SK-N-SH treated with all-trans-retinoic acid at 6 μM for 48 hours (cell line): ENCODE measurements at places on chromosomes 5 and 9.

DNA sequence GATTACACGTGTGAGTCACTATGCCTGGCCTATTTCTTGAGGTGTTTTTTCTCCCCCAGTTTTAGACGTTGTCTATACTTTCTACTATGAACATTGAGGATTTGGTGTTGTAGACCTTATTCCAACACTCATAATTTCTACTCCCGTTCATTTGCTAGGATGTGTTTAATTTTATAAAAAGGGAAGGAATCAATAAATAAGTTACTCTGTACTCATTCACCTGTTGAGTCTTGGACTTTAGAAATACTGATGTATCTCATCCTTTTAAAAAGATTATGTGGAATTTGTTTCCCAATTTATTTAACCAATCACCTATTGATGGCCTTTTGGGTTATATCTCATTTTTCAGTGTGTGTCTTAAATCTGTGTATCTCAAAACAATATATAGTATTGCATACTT is 3.2 kb downstream of the CDK7 start:
- no peak for ATAC-seq

GRCh38 chr9:132074736-132075135 is 4.9 kb downstream of the MED27 start:
- no peak for ATAC-seq

GRCh38 chr9:28930766-28931165 is 1357.5 kb upstream of the C9orf72 start:
- peak; percentile 33; the same call in 2 of the 3 replicates for ATAC-seq

DNA sequence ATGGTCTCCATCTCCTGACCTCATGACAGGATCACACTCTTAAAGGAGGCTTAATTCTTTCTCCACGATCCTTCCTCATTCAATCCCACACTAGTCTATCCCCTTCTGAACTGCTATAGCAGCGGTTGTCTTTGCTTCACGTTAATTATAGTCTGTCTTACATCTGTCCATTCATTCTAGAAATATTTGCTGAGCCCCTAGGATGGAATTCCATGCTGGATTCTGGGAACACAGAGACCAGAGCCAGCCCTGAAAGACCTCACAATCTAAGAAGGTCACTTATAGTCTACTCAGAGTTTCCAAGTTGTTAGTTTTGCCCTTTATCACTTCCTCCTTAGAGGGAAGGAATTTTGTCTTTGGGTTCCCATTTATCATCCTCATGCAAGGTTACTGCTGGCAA is 193.5 kb downstream of the GAS1 start:
- ATAC-seq = no peak

- ATAC-seq = no peak
Observed at GRCh38 chr5:89353837-89354551, 471.0 kb upstream of the MEF2C start.

GRCh38 chr5:1312206-1312605 is 17.3 kb upstream of the TERT start:
- no peak for ATAC-seq

DNA sequence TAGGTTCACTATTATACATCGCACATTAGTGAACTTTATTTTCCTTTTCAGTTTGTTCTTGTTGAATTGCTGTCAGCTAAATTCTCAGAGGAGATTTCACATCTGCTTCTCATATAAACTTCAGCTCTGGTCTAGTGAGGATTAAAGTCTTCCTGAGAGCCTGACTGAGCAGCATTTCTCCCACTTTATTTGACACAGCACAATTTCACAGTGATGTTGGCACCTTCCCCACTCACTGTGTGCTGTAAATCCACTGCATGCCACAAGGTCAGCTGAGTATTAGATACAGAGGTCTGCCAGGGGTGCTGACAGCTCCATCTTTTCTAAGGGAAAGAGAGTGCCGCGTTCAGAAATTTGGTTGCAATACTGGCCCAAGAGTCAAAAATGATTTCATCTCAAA is 567.4 kb downstream of the PRR16 start:
- no peak; the same call in 1 of the 3 replicates for ATAC-seq
